ENCODE measurements at places on chromosomes 4 and X. TPM values are rescaled to one million over a fixed set of nuclear protein-coding genes. Genes with fewer than 3 reads are reported as not detected.

The RADX gene
- 18.4 TPM for total RNA-seq

The MAGEA1 gene
- 31.6 TPM for total RNA-seq

The FAT4 gene
- total RNA-seq = 12.2 TPM

The CAMK2D gene
- total RNA-seq = 114 TPM

The PITX2 gene
- total RNA-seq = not detected

The MYOZ2 gene
- not detected for total RNA-seq

The STATH gene
- not detected for total RNA-seq

The AMTN gene
- not detected for total RNA-seq

The FAM236B gene
- total RNA-seq = not detected

The GAGE12F gene
- total RNA-seq = not detected

The FRG2 gene
- not detected for total RNA-seq

The AWAT2 gene
- total RNA-seq = not detected

The OPRPN gene
- not detected for total RNA-seq

The STK26 gene
- total RNA-seq = 49.5 TPM

The MBNL3 gene
- total RNA-seq = 6.9 TPM

The AFAP1 gene
- total RNA-seq = not detected

The NDNF gene
- total RNA-seq = not detected

The MAGEA4 gene
- not detected for total RNA-seq

The PPM1K gene
- 134 TPM for total RNA-seq

The SEL1L3 gene
- 222 TPM for total RNA-seq

The AFM gene
- not detected for total RNA-seq

The RASL11B gene
- total RNA-seq = not detected

The TRIML1 gene
- total RNA-seq = not detected

The ODAPH gene
- total RNA-seq = not detected

The MED28 gene
- 48.7 TPM for total RNA-seq

The GDI1 gene
- total RNA-seq = 88.3 TPM

The FGD1 gene
- not detected for total RNA-seq

The HTN3 gene
- total RNA-seq = not detected

The PNCK gene
- total RNA-seq = not detected

The ZCCHC18 gene
- total RNA-seq = 0.90 TPM

The PABPC5 gene
- not detected for total RNA-seq

The TMPRSS11E gene
- total RNA-seq = not detected

The SLC4A4 gene
- 0.25 TPM for total RNA-seq

The KLHL34 gene
- not detected for total RNA-seq

The ELK1 gene
- 24.2 TPM for total RNA-seq

The CTBP1 gene
- total RNA-seq = 184 TPM

The MAGEA9B gene
- 0.11 TPM for total RNA-seq

The FAM53A gene
- 1.5 TPM for total RNA-seq

Data from Karpas-422 (cell line).